ENCODE measurements at places on chromosomes 4 and X. TPM values are rescaled to one million over a fixed set of nuclear protein-coding genes. Genes with fewer than 3 reads are reported as not detected.

Gene CWH43
- total RNA-seq = 43.9 TPM

Gene TMEM47
- total RNA-seq = 19.2 TPM

Gene TENM3
- 8.2 TPM for total RNA-seq

Gene ANAPC4
- total RNA-seq = 14.9 TPM

Gene NPY1R
- 26.6 TPM for total RNA-seq

Gene CLTRN
- total RNA-seq = 0.49 TPM

Gene ARL9
- 0.76 TPM for total RNA-seq

Gene UGT2B15
- not detected for total RNA-seq

Gene CD40LG
- not detected for total RNA-seq

Gene RNF150
- 4.8 TPM for total RNA-seq

Gene SPOCK3
- total RNA-seq = not detected

Gene FBXL5
- 69.4 TPM for total RNA-seq

Gene GBA3
- 0.52 TPM for total RNA-seq

Gene TMEM154
- total RNA-seq = 94.8 TPM

Gene SPATA18
- total RNA-seq = 8.5 TPM

Gene ARHGEF38
- 0.25 TPM for total RNA-seq

Gene ADH6
- total RNA-seq = 6.7 TPM

Gene MAB21L2
- not detected for total RNA-seq

Gene MAGEB17
- not detected for total RNA-seq

Gene GUCY1A1
- total RNA-seq = 12.9 TPM

Gene POU3F4
- total RNA-seq = not detected

Gene NOX1
- total RNA-seq = 0.84 TPM
